ENCODE measurements at places on chromosomes 12 and 14.

DNA sequence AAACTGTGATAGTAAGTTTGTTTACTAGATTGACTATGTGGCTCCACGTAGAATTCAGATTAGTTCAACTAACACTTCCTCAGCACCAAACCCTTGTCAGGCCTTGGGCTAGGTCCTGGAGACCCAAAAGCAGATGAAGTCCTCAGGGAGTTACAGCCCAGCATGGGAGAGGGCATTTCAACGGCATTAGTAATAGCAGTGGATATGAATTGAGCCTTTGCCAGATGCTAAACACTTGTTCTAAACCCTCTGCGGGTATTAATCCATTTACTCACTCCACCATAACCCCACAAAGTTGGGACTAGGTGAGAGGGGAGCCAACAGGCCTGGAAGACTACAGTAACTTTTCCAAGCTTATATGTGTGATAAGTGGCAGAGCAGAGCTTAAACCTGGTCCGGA, 714.6 kb downstream of the DIO2 start:
- DNase-seq: peak; percentile 89

DNA sequence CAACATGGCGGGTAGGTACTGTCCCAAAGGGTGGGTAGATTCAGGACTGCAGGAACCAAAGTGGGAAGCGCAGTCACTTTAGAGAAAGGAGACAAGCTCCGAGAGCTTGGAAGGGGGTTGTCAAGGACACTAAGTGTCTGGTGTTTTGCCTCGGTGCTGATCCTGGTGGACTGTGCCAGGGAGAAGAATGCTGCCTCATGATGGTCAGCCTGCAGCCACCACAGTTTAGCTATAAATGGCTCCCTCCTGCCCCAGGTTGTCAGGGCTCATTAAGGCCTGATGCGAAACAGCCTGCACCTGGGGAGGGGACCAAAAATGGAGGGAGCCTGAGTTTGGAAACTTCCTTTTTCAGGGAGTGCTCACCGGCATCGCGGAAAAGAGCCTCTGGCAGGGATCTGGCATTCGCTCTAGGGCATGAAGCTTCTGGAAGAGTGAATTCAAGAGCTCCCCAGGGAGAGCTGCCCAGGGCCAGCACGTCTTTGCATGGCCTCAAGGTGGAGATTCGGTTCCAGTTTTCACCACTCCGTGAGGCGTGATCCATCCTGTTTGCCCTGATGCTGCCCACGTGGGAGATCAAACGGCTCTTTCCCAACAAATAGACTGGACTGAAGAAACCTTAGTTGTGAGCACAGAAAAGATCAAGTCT, 164.0 kb downstream of the FOXN3 start:
- DNase-seq: peak; percentile 44

DNA sequence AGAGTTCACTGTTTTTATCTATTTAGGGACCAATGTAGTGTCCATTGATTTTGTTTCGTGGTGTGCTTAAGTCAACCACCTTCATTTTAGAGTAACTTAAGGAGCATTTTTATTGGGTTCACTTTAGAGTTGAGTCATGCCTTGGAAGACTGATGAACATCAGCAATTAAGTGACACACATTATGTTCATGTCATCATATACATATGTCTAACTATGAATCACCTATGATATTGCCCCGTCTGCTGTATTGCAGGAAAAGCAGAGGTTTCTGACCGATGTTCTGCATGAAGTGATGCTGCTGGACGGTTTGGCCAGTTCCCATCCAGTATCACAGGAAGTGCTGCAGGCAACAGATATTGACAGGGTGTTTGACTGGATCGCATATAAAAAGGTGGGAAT, 227.1 kb downstream of the TRHDE start:
- no peak for DNase-seq

GRCh38 chr14:100320157-100320856, 2.8 kb upstream of the SLC25A47 start:
- no peak for DNase-seq

DNA sequence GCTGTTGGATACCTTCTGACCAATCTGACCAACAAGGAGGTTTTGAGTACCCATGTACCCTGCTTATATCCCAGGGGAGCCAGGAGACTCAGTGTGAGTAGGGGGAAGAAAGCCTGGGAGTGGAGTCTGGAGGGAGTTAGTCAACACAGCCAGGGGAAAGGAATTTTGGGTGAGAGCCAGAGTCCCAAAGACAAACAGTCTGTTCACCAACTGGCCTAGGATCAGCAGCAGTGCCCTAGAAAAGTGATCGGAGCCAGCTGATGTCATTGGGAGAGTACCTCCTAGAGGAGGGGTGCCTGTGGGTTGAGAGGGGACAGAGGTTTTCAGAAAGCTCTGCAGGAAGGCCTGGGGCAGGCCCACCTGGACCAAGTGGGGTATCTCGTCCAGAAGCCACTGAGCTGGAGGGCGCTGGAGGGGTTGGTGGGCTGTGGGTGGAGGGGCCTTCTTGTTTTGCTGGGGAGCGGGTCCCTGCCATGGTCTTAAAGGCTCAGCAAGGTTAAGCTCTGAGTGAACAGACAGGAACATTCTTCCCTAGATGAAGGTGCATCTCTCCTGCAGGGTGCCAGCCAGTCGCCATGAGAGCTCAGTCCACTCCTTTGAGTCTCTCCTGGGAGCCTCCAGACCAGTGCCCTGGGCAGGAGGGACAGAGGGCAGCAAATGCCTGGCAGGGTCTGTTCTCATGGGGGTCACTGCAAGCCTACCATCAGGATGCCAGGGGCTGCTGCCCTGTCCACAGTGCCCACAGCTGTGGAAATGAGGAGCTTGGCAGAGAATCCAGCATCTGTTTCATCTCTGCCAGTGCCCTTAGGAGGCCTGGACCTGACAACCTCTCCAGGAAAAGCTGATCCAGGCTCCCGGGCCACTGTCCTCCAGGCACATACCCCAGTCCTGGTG, 63.6 kb downstream of the CHGA start:
- peak; percentile 75 for DNase-seq

DNA sequence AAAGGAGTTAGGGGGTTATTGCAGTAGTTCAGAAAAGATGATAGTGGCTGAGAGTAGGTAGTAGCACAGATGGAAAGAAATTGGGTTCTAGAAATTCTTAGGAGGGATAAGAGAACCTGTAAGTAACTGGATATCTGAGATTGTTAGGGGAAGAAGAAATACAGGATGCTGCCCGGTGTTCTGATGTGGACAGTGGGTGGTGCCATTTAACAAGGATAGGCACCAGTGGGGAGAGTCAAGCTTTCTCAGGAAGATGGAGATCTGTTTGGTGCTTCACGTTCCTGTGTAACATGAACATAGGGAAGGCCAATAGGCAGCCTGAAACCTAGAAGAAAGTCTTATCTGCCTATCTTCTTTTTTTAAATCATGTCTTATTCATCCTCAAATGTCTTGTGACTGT, 245.9 kb downstream of the NPAS3 start:
- DNase-seq: peak; percentile 60

DNA sequence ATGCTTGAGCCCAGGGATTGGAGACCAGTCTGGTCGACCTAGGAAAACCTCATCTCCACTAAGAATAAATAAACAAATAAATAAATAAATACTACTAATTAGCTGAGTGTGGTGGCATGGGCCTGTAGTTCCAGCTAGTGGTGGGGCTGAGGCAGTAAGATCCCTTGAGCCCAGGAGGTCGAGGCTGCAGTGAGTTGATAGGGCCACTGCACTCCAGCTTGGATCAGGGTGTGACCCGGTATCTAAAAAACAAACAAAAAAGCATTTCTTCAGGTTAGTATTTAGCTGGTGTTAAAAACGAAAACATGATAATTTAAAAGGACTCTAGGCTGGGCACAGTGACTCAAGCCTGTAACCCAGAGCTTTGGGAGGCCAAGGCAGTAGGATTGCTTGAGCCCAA, 1.2 kb upstream of the FGD4 start:
- no peak for DNase-seq

DNA sequence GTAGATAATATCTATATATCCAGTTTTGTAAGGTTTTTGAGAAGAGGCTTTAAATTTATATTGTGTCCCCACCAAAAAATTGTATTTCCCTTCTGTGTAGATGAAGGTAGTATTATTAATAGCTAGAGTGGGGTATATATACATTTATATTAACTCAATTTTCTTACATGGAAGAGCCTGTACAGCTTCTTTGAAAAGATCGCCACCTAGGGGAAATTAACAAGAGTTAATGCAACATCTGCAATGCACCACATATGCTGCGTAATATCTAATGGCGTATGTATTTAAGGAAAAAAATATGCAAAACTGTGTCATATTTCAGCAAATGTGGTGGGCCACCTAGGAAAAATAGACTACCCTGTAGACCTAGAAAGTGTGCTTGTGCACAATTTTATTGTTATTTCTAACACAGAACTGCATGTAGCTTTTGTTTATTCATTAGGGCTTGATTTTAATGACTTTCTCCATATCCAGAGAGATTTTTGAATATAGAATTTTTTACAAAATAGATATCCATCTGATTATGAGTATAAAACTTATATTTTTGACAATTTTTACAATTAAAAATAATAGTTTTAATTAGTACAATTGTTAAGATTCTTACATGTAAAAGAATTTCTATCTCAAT, 14.0 kb downstream of the CCER1 start:
- peak; percentile 40 for DNase-seq

DNA sequence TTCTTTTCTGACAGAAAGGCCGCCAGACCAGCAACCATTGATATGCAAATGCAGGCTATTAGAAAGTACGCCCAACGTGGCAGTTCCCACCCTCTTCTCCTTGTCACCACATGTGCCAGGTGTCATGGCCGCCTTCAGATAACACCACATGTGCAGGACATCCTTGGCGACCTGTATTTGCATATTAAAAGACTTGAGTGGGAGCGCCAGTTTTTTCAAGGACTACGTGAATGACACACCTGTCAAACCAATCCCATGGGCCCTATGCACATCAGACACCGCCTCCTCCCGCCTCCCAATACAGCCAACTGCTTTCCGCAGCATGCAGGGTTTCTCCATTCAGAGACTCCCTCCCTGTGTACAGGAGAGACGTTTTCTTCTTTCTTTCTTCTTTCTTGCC, 318.6 kb upstream of the FAR2 start:
- no peak for DNase-seq

GRCh38 chr12:14396071-14396470, 30.6 kb downstream of the ATF7IP start:
- no peak for DNase-seq

DNA sequence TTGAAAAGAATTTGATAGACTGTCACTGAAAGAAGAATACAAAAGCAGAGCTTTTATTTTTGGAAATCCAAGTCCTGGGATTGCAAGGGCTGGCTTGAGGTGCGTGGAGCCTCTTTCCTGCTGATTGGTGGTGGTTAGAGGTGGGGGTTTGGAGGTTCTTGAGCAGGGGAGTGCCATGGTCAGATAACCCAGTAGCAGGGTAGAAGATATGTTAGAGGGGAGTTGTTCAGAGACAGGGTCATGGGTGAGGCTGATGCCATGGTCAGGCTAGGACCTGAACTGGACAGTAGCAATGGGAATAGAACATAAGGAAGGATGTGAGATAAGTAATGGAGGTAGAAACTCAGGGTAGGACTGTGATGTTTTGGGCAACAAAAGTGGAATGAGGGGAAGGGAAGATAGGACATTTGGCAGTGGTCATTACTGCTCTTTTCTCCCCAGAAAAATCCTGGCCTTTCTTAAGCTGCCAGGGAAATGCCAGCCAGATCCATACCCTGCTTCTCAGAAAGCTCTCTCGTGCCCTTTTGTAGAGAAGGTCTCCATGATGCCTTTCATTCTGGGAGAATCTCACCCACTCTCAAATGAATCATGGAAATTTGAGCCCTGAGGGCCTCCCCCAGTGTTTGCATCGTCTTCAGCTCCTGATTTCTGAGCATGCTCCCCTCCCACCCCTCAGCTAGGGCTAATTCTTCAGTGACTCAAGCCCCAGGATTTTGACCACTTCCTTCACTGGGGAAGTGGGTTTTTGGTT, 9.5 kb downstream of the EMP1 start:
- no peak for DNase-seq

DNA sequence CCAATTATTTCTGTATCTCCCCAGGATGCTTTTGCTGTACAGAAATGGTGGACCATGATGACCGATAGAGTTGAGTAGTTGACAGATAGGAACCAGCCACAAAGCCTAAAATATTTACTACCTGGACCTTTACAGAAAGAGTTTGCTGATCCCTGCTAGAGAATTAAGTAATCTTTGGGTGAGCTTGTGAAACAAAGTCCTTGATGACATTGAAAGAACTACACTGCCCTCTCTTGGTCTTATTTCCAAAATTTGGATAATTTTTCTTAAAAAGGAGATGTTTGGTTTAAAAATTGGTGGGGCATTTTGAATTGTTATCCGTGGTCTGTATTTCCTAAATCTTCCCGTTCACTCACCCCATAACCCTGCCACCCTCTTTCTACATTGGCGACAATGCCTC, 13.7 kb upstream of the TCTN1 start:
- peak; percentile 49 for DNase-seq

- DNase-seq: no peak
These were observed 29.2 kb downstream of the FBLN5 start for GRCh38 chr14:91918186-91918883.

DNA sequence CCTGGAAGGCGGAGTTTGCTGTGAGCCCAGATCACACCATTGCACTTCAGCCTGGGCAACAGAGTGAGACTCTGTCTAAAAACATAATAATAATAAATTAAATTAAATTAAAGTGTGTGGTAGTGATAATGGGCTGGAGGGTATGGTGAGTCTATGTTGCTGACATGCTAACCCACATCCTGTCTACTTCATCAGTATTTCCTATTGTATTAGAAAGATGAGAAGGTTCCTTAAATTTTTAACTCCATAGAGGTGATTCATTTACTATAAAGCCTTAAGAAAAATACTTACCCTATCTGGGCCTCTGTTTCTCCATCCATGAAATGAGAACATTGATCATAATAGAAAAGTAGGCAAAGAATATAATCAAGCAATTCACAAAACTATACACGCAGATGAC, 280.5 kb downstream of the FBXL14 start:
- no peak for DNase-seq

DNA sequence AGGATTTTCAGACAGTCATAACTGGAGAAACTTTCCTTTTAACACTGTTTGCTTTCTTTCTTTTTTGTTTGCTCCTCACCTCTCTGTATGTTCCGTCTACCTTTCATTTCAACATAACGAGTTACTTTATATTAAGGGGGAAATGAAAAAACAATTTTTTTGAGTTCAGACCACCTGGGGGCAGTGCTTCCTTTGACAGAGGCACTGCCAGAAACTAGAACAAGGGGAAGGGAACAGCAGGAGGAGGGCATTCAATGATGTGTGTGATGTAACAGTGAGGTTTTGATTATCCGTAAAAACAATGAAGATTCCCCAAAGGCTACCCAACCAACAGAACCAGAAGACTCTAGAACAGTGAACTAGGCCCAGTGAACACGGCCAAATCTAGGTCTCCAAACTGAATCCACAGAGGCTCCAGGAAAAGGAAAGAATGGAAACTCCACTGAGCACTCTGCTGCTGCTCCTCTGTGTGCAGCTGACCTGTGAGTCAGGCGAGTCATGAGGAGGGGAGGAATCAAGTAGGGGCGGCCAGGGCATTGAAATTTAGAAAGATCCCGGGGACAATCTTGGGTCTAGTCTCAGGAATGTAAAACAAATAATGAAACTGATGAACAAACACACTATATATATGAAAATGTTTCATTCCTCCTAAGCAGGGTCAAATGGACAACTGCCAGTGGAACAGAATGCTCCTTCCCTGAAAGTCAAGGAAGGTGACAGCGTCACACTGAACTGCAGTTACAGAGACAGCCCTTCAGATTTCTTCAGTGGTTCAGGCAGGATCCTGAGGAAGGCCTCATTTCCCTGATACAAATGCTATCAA, 323.5 kb downstream of the DAD1 start:
- DNase-seq: peak; percentile 40

All from NCI-H524 (cell line).